ENCODE measurements at places on chromosomes 1 and 21.

GRCh38 chr1:153907134-153907533 lies 15.6 kb downstream of the GATAD2B start:
- no peak for DNase-seq

DNA sequence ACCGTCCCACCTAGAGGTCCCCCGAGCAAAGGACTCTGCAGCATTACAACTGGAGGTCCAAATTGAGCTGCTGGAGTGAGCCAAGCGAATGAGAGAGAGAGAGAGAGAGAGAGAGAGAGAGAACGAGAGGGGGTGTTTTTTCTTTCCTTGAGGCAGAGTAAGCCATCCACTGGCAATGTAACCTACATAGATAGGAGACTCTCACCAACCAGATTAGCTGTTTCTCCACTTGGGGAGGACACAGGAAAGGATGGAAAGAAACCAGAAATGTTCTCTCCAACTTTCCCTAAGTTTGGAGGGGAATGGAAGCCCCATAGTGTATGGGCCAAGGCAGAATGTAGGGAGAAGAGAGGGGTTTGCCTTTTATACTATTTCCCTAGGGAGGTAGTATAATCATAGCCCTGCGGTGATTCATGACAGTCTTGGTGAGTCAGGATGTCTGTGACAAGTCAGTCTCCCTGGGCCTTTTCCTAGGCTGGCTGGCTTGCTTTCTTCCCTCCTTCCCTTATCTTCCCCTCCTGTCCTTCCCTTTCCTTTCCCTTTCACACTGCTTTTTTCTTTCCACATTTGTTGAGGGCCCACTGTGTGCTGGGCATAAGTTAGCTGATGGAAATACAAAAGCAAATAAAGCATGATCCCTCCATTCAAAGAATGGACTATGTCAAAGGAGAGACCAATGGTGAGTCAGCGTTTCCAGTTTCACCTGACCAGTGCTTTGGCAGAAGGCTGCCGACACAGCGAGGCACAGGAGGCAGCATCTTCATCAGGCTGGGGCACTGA lies 7.1 kb downstream of the FNDC7 start:
- no peak for DNase-seq

DNA sequence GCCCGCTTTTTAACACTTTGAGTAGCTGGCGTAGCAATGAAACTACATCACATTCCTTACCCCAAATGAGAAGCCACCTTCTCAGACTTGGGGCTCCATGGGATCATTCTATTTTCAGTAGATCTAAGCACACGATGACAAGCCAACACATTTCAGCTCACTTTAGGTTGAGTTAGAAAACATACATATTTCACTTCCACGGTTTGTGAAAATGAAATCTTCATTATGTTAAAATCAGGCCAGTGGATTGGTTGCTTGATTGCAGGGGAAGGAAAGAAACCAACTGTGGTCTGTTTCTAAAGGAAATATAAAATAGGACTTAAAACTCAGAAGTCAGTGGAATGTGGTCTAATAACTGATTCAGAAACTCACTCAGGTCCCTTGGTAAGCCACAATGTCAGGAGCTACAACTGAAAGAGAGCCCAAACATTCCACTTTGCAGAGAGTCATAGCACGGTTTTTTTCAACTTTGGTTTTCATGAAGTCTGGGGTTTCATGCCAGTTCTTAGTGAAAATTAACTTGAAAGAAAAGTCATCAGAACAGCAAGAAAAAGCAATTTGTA lies 82.3 kb upstream of the TIAM1 start:
- no peak for DNase-seq

DNA sequence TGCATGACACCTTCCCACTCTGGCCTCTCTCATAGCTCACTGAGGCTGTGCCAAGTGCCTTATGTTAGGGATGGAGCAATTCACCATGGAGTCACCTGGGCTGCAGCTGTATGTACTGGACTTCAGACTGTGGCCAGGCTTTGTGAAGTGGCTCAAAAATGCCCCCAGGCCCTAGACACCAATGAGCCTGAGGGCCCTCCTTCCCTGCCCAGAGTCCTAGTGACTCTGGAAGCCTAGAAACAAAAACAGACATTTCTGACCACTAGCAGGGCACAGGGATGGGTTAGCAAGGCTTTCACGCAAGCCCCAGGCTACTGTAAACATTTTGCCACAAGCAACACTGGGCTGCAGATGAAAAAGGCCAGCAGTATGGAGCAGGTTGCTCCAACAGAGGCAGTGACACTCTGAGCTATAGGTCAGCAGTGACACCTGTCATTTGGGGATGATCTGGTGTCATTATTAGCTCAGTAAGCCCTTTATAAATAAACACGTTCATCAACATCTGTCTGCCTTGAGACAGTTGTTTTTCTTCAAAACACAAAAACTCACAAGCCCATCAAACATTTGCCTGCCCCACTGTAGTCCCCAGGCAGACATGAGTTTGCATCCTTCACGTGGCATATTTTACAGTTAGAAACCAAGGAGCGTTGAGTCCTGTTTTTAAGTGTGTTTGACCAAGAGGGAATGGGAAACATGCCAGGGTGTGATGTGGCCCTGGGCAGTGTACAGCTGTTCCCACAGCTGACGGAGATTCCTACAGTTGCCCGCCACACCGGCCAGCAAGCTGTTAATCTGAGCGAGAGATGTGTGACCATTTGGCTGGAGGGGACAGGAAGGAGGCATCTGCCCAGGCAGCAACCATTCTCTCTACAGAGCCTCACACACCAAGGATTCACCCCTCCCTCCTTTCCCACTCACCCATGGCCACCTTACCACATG lies 66.8 kb downstream of the KCNN3 start:
- no peak for DNase-seq

DNA sequence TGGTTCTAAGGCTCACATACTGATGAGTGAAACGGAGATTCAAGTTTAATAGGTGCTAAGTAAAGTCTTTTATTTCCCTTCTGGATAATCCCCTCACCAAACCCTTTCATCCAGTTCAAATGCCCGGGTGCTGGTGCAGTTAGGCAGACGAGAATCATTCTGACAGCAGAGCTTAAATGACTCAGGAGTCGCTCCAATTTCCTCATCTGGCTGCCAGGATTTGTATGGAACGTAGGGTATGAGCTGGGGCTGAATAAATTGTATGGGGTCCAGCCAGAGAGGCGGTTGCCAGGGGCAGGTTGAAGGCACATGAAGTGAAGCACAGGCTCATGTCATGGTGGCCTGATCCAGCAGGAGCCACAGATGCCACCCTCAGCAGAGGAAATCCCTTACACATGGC lies 76.0 kb downstream of the PAPPA2 start:
- no peak for DNase-seq

DNA sequence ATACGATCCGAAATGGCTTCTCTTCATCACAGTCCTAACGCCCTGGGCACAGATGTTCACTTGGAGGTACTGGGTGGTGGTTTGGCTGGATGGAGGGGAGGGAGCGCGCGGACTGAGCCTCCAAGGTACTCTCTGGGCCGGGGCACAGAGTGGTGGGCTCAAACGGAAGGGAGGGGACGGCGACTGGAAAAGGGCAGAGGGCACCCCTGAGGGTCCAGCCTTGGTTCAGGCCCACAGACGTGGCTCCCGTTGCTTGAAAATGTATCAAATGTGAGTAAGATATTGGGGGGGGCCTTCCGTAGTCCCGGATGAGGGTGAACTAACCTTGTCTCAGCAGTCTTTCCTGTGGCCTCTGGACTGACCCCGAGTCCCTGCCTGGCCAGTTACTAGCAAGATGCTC lies 463 bp downstream of the IL12RB2 start:
- DNase-seq: no peak

DNA sequence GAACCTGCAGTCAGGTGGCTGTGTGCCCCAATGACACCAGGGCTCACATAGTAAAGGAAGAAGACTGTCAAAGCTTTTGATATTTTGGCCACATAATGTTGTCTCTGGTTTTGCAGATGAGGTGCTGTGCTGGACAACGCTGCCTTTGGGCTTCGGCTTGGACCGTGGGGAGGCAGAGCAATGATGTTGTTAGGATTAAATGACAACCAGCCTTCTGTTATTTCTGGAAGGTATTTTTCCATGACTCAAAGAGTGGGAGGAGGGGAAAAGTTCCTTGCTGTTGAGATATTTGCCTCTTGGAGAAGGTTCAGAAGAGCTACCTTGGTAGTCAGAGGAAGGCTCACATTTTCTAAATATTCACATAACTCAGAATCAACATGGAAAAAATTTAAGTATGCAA lies 187.3 kb upstream of the GALNT2 start:
- DNase-seq: no peak

- DNase-seq: no peak
Observed at GRCh38 chr1:2408859-2409276, 3.5 kb downstream of the PEX10 start.

DNA sequence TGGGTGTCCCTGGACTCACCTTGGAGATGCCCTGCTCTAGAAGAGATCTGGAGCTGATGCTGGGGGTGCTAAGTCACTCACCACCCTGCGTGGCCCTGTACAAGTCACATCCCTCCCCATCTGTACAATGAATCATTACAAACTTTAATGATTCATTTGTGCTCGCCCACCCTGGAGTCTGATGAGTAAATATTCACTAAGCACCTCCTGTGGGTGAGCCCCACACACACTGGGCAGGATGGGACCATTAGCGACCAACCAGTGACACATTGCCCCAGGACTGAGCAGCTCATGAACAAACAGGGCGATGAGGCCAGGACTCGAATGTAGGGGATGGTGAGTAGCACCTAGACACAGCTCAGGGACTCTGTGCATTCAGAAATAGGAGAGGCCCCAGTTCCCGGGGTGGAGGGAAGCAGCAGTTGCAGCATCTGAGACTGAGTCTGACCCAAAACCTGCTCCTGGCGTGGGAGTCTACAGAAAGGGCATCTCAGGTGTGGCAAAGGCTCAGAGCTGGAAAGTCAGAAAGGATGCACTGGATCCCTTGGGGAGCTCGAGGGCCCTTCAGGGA lies 18.1 kb upstream of the PDZK1IP1 start:
- DNase-seq: no peak

DNA sequence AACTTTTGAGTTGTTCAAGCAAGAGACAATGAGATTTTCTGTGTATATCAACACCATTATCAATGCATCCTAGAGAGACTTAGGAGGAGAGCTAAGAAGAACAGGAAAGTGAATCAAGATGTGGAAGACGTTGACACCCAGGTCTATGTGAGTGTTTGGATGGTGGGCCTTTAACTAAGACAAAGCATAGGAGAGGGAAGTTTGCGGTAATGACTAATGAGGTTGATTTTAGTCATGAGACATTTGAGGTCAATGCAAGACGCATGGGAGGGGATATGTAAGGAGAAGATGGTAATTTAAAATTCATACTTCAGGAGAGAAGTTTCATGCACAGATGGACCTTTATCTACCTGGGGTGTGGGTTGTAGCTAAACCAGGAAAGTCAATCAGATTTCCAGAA lies 269.6 kb downstream of the VAV3 start:
- DNase-seq: no peak

GRCh38 chr1:71948561-71948960 lies 333.8 kb downstream of the NEGR1 start:
- no peak for DNase-seq

GRCh38 chr1:85550784-85551516 lies 29.6 kb upstream of the CCN1 start:
- DNase-seq: no peak

DNA sequence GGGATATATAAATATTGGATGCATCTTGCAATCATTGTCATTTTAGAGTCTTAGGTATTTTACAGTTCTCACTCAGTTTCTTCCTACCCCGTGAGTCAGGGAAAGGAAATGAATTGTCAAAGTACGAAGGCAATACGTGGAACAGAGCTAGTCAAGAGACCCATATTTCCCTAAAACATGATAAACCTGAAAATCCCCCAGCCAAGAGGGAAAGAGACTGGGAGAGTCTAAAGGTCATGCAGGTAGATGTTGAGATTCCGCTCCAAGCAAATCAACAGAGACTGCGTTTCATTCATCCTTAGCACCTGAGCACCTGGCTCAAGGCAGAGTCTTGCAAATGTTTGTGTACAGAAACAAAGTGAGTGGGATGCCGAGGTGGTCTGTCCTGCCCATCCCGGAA lies 58.0 kb downstream of the SH3GLB1 start:
- no peak for DNase-seq

DNA sequence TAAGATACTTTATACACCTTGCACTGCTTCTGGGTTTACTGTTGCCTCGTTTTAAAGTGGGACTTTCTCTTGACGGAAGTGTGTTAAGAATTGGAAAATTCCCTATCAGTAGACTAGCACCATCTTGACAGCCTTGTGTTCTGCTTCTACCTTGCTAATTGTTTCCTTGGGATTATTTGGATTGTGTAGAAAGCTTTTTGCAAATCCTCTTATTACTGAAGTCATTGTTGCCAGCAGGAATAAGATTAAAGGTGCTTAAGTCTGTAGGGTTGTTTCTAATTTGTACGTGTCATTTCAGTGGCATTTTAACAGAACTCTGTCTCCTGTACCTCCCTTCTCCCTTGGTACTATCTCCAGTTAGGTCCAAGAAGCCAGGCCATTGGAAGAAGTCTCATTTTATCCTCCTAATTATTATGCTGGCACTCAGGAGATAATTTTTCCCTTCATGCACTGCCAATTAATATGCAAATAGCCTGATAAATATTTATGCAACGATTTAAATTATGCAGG lies 107.7 kb downstream of the POU2F1 start:
- DNase-seq: no peak

All from lower leg skin (tissue), 4 donors.